ENCODE measurements at places on chromosomes 1 and 21.

DNA sequence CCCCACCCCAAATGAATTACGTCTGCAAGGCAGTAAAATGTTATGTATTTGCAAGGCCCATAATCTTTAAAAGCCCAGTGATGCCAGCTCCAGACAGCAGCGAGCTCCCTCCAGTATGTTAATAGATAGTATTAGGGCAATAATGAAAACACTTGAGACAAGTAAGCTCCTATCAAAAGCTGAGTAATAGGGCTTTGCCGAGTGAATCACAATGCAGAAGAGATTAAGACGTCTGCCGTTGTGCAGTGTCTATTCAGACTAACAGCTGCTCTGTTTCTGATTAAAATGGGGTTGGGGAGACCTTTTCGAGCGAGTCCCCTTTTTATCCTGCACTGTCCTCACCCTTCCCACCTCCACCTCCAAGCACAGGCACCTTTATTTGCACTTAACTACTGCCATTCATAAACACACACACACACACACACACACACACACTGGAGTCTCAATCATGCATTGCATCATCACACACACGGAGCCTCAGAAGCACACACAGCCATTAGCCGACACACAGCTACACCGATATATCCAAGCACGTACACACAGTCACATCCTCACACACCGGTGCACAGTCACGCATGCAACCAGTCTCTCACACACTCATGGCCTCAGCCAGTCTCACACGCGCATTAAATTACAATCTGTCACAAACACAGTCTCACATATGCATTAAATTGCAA, 46.0 kb upstream of the FOXO6 start:
- no peak for DNase-seq

- DNase-seq = no peak
These were observed 14.0 kb downstream of the AK2 start for GRCh38 chr1:33022650-33023200.

- no peak for DNase-seq
These were observed 44.9 kb downstream of the WDR64 start for GRCh38 chr1:241696815-241697639.

DNA sequence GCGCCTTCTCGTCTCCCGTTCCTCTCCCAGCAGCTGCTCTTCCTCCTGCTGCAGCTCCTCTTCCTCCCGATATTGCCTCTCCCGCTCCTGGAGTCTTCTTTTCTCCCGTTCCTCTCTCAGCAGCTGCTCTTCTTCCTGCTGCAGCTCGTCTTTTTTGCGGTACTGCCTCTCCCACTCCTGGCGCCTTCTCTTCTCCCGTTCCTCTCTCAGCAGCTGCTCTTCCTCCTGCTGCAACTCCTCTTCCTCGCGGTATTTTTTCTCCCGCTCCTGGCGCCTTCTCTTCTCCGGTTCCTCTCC, 5.3 kb downstream of the TCHH start:
- no peak for DNase-seq

DNA sequence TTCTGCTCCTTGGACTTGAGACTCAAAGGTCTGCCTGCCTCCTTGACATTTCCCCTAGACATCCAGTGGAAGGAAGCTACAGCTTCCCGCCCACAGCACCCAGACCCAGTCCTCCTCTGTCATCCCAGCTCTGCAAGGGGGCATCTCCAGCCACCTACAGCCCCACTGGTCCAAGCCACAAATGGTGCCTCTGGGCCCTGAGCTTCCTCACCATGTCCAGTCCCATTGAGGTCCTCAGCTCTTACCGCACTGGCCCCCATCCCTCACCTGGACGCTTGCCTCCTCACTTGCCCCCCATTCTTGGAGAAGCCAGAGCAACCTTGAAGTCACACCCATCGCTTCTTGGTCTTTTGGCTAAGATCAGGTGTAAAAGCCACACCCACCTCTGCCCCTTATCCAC, 13.2 kb downstream of the PODN start:
- peak; percentile 3 for DNase-seq

- no peak for DNase-seq
These were observed 3.4 kb upstream of the ECE1 start for GRCh38 chr1:21293537-21294265.

GRCh38 chr1:117046781-117047180, 13.3 kb upstream of the TTF2 start:
- no peak for DNase-seq

DNA sequence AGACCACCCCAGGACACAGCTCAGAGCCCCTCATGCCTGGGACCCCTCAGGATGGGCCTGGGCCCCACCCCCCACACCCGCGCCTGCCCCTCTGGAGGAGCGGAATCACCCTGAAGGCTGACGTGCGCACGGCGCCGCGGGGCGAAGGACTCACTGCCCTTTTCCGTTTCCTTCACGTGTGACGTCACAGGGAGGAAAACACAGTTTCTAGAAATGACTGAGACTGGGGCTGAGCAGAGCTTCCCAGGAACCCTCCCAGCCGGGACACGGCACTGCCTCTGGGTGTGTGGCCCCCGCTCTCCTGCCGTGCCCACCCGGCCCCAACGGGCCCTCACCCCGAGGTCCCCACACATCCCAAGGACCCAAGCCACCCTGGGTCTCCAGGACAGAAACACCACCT, 5.4 kb upstream of the TNFRSF4 start:
- no peak for DNase-seq

DNA sequence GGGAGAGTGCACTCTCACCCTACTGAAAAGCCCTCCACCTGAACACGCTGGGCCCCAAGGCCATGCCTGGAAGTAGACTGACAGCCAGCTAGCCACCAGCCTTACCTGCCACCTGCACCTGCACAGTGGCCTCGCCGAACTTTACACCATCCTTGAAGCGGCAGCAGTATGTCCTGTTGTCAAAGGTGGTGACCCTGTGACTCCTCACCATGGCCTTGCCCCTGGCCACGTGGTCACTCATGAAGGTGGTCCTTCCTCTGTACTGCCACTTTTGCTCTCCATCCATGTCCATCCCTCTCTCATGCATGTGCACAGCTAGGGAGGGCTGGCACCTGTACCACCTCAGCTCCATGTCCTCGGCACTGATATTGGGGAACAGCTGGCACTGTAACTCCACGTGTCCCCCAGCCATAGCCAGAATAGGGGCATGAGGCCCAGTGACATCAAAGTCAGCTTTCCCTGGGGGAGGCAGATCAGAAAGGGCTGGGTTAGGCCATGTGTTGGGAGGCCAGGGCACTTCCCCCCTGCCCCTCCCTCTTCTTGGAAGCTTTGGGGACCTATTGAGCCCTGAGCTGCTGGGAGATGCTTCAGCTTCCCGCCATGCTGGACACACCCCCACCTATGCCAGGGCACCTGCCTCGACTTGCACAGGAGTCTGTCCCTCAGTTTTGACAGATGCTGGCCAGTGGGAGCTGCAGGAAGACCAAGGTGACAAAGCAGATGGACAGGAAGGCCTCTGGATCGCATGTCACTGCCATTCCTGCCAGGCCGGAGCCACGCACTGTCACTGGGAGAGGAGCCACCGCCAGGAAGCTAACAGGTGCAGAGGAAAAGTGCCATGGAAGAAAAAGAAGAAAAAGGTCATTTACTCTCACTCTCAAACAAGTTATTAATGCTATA, 24.6 kb downstream of the RNF187 start:
- DNase-seq = no peak

- DNase-seq = no peak
These were observed 302.0 kb downstream of the DUSP10 start for GRCh38 chr1:221439747-221440501.

DNA sequence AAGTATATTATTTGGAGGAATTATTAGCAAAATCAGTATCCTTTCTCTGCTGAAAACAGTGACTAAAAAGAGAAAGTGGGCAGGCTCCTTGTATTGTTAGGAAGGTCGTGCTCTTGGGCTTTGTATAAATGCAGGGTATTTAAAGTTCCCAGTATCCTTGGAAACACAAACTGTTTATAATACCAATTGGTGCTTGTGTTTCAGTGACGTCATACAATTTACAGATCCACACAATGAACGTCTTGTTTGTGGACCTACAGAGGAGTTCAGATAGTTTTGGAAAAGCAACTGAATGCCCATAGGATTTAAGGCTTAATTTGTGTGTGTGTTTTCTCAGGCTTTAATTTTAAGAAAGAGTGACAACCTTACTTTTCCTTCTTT, 168.2 kb downstream of the RASAL2 start:
- DNase-seq = no peak

GRCh38 chr1:99788896-99789295, 22.5 kb upstream of the FRRS1 start:
- DNase-seq = no peak

DNA sequence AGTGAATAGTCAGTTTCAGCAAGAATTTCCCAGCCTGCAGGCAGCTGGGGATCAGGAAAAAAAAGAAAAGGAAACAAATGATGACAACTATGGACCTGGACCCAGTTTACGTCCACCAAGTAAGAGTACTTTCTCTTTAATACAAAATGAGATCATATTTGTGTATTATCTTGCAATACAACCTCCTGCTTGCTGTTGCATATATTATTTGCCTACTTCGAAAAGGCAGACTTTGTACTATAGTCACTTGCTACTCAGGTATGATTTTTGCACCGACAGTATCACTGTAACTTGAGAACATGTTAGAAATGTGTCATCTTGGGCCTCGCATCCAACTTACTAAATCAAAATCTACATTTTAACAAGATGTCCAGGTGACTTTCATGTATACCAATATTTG, 30.4 kb downstream of the PRRC2C start:
- no peak for DNase-seq

DNA sequence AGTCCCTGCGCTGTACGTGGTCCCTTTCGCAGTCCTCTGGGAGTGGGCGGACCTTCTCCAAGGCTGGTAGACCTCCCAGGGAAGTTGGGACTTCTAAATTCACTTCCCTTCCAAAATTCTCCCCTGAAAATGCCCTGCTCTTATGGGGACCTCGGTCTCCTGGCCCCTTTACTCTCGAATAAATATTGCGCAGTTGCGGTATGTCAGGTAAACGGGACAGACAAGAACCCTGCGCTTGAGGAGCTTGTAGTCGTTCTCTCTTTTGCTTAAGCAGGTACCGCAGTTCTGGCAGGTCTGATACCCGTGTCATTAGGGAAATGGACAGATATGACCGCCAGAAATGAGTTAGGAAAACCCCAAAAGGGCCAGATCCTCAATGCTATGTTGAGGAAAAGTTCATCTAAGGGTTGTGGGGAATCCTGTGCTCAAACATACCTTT, 561 bp downstream of the KIF2C start:
- DNase-seq = no peak

- no peak for DNase-seq
These were observed 24.7 kb downstream of the CACHD1 start for GRCh38 chr1:64494659-64495058.

DNA sequence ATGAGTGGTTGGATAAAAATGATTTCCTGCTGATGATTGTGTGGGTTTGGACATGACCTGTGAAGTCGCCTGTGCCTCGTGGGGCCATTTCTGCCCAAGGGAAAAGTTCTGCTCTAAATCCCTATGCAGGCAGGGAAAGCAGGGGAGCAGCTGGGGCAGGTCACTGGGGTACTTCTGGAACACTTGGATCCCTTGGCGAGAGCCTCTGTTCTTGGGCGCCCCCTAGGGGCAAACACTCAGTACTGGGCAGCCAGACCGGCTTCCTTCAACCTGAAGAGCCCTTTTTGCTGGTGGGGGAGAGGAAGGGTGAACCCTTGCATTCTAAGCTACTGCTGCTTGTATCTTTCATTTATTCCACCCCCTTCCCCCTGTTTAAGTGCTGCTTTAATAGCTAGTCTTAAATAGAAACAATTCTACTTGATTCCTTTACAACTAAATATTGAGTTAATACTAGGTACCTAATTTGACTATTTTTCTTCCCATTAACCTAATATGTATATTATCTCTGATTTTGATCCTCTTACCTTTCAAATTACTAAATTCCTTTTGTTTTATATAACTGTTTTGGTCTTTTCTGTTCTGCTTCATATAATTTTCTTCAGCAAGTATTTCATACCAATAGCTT, 5.1 kb upstream of the CLEC20A start:
- peak; percentile 82 for DNase-seq

DNA sequence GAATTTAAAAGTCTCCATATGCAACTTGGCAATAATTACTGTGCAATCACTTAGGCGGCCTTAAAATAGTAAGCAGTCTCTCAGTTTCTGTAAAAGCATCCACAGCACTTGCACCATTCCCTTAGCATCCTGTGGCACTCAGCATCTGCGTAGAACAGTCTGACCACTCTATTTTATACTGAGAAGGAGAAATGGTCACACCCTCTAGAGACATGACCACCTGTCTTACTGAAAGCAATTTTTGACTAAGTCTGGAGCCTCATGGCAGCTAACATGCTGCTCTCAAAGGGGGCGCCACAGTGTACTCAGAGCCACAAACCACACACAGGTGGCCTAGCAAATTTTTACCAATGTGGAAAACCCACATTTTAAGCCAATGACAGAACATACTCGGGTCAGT, 62.0 kb downstream of the KCNK1 start:
- DNase-seq = no peak

GRCh38 chr1:176501599-176501998, 38.6 kb downstream of the PAPPA2 start:
- no peak for DNase-seq

- DNase-seq = no peak
These were observed 61.5 kb upstream of the LYST start for GRCh38 chr1:235928197-235928596.

DNA sequence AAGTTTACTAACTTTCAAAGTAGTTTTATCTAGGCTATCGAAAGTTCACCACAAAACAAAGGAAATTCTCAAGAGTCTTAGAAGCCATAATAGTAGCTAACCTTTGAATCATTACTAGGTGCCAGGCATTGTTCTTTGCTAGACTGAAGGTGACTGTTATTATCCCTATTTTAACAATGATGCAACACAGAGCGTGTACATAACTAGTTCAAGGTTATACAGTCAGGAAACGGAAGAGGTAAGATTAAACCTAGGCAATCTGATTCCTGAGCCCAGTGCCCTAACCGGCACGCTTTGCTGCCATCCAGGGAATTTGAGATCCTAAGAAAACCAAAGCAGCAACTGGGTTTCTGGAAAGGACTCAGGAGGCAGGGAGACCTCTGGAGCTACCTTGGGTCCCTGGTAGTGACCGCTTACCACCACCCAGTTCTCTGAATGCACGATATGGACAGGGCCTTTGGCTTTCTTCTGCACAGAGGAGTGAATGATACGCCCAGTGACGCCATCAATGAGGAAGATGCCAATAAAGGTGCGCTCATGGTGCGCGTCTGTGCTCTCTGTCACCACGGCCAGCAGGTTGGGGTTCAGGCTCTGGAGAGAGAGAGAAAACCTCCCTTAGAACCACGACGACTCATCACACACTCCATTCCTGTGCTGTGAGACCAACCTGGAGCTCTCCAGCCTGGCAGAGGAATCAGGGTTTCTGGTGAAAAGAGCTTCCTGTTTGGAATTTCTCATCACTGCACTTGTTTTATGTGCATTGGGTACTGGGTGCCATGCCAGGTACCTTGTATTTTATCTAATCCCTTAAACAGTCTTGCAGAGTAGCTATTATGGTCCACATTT, 13.1 kb upstream of the UBR4 start:
- no peak for DNase-seq

DNA sequence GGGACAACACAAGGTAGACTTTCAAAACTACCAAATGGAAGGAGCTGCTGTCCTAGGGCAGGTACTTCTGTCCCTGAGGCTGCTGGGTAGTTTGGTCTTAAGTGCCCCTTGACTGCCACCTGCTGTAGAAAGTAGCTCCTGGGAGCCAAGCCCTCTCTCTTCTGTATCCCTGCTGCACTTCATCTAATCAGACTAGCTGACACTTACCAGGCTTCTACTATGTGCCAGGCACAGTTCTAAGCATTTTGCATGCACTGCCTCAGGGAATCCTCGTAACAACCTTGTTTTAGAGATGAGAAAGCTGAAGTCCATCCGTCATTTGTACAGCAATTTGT, 15.9 kb upstream of the SRSF4 start:
- DNase-seq = no peak

GRCh38 chr1:115301438-115302020, 36.5 kb downstream of the NGF start:
- DNase-seq = no peak
